Fibroblast of skin of right quadriceps (primary cell): ENCODE measurements at places on chromosomes 4 and X.

DNA sequence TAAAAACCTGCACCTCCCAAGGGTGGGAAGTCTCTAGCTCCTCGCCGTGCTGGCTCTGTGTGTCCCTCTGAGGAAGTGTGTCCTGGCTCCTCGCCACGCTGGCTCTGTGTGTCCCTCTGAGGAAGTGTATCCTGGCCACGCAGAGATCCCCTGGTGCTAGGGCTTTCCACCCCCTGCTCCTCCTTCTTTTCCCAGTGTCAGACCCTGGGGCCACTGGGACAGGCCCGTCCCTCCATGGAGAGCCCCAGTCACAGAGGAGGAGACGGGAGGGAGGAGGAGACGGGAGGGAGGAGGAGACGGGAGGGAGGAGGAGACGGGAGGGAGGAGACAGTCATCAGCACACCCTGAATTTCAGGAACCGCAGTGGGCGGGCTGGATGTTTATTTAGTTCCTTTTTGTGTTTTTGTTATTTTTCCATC, 53.8 kb upstream of the HGFAC start:
- DNase-seq = peak; percentile 45

GRCh38 chr4:125283707-125284279, 31.0 kb upstream of the FAT4 start:
- DNase-seq = peak; percentile 30

DNA sequence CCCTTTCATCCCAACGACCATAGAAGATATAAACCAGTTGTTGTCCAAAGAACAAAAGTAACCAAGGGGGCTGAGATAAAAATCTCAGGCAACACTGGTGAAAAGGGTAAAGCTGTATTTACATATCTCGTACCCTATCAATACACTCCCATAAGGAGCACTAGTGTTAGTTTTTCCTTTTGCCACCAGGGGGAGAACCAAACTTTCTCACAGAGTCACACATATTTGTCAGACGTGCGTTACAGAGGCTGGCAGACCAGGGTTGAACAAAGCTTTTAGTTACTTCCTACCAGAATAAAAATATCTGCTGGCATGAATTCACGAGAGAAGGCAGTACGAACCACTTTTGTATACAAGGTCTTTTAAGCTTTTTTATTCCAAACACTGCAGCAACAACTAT, 88.3 kb downstream of the AMELX start:
- peak; percentile 57 for DNase-seq

DNA sequence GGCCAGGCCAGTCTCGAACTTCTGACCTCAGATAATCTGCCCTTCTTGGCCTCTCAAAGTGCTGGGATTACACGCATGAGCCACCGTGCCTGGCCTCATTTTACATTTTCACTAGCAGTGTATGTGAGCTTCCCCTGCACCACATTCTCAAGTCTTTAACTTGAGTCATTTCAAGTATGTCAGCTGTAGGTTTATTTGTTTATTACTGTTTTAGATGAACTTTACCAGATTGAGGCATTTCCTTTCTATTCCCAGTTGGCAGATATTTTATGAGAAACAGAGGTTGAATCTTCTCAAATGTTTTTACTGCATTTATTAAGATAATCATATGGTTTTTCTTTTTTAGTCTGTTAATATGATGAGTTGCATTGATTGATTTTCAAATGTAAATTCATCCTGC, 114.6 kb upstream of the SH3RF1 start:
- peak; percentile 82 for DNase-seq

DNA sequence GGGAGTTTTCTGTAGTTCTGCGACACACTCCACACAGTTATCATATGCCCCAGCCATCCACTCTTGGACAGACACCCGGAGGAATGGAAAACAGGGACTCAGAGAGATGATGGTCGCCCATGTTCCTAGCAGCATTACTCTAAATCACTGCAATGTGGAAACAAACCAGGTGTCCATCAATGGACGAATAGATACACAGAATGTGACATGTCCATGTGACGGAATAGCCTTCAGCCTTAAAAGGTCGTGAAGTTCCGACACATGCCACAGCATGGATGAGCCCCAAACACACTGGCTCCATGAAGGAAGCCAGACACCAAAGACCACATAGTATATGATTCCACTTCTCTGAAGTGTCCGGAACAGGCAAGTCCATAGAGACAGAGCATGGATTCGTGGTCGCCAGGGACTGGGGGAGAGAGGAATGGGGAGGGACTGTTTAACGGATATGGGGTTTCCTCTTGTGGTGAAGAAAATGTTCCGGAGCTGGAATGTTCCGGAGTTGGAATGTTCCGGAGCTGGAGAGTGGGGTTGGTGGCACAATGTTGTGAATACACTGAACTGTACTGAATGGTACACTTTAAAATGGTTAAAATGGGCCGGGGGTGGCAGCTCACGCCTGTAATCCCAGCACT, 28.7 kb upstream of the AFAP1 start:
- DNase-seq = no peak

GRCh38 chr4:73080789-73081188, 11.3 kb upstream of the COX18 start:
- no peak for DNase-seq

DNA sequence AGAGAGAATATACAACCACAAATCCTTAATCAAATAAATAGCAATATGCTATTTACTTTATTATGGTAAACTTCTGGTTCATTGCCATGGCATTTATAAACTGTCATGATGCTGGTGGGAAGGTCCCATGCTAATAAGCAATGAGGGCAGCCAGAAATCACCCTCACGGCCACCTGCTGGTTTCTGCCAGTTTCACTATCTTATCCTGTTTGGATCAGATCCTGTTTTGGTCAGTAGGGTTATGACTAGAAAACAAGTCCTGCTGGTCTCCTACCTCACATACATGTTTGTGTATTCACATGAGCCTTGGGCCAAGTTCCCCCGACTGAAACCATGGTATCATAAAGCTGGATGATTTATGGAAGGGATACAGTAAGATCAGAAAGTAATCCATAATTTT, 28.1 kb downstream of the XAGE5 start:
- no peak for DNase-seq

- no peak for DNase-seq
Observed at GRCh38 chrX:125742811-125743210, 423.1 kb downstream of the TEX13C start.

- no peak for DNase-seq
Observed at GRCh38 chr4:15648600-15648999, 6.6 kb downstream of the FBXL5 start.

- DNase-seq = no peak
Observed at GRCh38 chr4:134708026-134708425, 506.4 kb upstream of the PABPC4L start.

- peak; percentile 16 for DNase-seq
Observed at GRCh38 chrX:38880296-38880854, 79.1 kb downstream of the MID1IP1 start.

DNA sequence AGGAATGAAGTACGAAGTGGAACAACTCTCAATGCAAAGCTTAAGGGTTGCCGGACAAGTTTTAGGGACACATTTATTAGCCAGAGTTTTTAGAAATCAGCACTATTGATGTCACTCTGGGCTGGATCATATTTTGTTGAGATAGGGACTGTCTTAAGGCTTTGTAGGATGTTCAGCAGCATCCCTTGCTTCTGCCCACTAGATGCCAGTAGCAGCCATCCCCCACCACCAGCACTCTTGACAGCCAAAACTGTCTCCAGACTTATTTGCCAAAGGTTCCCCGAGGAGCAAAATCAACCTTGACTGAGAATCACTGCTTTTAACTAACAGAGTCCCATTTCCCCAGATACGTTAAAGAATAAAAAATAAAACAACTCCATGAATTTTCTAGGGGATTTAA, 1497.3 kb downstream of the STIM2 start:
- DNase-seq = peak; percentile 13

DNA sequence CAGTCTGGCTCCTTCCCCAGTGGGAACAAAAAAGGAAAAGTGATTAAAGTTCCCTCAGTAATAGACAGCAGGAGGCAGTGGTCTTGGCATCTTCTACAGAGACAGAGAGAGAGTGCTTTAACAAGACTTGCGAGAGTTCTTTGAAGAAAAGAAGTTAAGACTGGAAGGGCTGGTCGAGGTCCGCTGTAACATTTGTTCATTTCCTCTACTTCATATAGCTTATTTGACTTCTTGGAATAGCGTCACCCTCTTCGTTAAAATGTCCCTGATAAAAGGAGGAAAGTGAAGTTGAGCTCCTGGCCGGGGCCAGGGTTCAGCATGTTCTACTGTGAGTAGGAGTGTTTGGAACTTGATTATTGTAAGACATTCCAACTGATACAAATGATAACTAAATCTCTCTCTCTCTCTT, 179.8 kb downstream of the SLIT2 start:
- no peak for DNase-seq

DNA sequence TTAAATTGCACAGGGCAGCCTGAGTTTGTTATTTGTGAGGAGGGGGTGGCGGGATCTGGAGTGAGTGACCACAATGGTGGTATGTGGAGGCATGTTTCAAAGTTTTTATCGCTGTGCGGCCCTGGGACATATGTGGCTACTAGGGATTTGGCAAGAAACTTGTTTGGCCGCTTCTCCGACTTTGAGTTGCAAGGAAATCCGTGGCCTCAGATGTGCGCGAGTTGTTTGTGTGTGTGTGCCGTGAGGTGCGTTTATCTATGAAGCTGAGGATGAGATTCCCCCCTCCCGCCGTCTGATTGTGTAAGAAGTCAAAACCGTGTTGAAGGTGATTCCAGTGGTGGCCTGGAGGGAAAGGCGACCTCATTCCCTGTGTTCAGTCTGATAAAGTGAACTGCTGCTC, 1.4 kb downstream of the JADE3 start:
- DNase-seq = no peak

GRCh38 chrX:68249401-68249831, 183.9 kb downstream of the OPHN1 start:
- DNase-seq = no peak

- no peak for DNase-seq
Observed at GRCh38 chrX:8927066-8927635, 106.8 kb downstream of the FAM9B start.

DNA sequence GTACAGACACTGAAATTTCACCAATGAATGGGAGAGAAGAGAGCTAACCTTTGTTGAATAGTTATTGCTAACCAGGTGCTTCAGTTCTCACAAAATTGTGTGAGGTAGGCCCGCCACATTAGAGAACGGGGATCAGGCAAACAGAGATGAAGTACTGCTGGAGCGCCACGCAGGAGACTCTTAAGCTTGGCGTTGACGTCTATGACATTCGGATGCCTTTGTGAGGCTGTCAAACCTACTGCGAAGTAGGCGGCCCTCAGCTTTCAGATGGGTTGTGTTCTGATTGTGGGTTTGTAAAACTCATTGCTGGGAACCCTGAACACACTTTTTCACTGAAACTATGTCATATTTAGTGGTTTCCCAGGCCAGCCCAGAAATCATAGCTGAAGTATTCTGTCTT, 173.6 kb downstream of the CBR4 start:
- DNase-seq = no peak

DNA sequence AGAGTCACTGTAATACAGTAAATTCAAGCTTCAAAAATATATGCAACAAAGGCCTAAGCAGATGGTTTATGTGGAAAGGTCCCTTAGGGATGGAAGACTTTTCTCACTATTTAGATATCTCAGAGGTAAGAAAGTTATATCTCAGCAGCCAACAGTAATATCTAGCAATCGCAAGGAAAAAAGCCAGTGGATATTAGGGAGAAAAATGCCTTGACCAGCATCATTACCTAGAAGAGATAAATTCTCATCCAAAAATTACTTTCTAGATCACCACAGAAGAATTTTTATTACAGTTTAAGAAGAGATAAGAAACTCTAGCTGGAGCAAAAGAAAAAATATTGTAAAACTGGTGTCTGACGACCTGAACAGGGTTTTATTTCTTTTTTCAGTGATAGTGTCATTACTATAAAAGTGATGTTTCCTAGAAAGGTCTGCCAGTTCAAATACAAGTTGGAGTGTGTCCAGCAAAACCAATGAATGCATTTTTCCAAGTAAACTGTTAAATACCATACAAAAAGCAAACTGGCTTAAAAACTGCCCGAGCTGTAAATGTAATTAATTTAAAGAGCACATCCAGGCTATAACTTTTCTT, 100.0 kb downstream of the ATP11C start:
- no peak for DNase-seq

- no peak for DNase-seq
Observed at GRCh38 chr4:82591592-82591991, 29.8 kb upstream of the TMEM150C start.

- no peak for DNase-seq
Observed at GRCh38 chr4:5887361-5888221, 5.3 kb downstream of the CRMP1 start.

DNA sequence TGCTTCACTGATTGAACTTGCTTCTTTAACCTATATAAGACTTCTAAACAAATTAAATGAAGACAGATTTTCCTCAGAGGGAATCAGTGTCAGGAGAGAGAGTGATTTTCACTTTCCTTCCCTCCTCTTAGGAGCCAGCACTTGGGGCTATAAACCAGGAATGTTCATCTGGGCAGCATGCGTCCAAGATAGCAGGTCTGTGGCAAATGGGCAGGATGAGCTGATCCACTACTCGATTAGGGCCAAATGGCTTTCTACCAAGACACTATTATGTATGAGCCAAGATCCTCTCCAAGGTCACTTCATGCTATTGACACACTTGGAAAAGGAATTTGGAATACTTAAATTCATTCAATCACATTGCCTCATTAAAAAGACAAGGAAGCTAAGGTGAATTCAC, 203.9 kb upstream of the GRID2 start:
- peak; percentile 2 for DNase-seq

DNA sequence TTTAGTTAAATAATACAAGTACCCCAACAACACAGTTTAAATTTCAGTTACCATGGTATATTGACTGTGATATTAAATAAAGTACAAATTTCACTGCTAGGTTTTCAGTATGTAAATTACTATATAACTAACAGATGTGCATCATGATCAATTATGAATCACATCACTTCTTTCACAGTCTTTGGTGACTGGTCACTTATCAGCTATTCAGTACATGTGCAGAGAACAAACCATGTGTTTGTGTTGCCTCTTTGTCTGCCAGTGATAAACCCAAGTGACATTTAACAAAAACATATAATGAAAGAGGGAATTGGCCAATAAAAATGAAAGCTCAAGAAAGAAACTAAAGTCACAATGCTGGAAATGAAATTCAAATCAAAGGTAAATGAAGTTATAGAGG, 249.3 kb downstream of the CHIC1 start:
- peak; percentile 16 for DNase-seq

GRCh38 chrX:51148848-51149247, 183.8 kb upstream of the NUDT10 start:
- DNase-seq = no peak

- DNase-seq = peak; percentile 3
Observed at GRCh38 chrX:7214251-7214650, 66.3 kb upstream of the PUDP start.

DNA sequence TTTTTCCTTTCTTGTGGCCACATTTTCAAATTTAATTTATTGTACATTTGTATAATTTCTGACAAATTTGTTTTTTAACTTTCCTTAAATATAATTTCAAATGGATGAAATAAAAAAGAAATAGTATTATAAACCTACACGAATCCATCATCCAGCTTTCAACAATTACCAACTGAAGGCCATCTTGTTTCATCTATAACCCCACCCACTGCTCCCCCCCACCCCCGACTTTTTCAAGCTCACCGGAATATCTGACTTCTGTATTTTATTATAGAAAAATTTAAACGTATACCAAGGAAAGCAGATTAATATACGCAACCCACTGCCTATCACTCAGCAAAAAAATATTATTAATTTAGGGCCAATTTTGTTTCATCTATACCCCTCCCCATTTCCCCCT, 1.1 kb downstream of the MORF4L2 start:
- no peak for DNase-seq
